NCI-H2107 (cell line): ENCODE measurements at places on chromosomes 13 and 19.

DNA sequence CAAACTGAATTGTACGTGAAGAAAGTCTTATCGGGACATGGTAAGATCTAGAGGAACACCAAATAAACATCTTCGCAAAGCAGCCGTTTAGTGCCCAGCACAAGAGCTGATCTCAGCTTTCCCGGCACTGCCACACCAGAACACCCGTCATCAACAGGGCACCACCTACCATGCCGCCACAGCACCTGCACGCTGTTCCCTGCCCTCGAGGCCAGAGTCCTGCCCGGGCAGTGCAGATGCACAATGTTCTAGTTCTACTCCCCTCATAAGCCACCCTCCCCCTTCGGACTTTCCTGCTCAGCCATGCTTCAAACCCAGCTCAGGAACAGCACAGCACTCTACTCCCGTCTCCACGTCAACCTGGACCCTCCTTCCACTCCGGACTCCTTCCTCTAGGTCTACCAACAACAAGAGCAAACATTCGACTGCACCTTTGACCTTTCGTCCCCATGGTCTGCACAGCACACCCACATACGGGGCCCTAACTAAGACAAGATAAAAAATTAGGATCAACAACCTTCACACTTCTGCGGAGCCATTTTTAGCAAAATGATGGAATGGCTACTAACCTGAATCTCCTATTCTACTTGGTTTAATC lies 25.1 kb downstream of the TUBGCP3 start:
- no peak for DNase-seq

GRCh38 chr19:49837425-49837824 lies 13.5 kb upstream of the PTOV1 start:
- no peak for DNase-seq

DNA sequence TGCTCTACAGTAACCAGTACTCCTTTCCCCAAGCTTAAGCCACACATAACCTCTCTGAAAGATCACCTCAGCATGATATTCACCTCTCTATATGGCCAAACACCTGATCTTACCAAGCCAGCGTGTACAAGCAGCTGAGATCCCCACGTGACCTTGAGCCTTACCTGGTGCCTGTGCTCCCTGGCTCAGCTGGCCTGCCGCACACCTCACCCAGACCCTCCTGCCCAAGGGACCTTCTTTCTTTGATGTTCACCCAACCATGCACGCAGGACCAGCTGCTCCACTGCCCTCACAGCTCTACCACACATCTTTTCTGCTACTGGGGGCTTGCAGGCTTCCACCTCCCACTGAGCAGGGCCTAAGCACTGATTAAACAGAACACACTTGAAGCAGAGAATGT lies 9.0 kb downstream of the DHRS12 start:
- no peak for DNase-seq

DNA sequence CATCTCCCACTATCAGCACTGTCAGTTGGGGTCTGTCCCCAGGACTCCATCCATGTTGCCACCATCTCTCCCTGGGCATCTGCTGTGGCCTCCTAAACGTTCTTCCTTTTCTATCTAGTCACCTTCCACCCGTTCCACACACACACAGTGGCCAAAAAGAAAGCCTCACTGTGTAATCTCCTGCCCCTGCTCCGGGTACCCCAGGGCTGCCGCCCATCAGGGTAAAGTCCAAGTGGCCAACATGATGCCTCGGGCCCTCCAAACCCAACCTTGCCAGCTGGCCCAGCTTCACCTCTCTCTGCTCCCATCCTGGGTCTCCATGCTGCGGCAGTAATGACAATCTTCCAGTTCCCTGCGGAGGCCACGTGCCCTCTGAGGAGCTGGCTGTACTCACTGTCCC lies 29.4 kb upstream of the PEG3 start:
- DNase-seq = no peak

DNA sequence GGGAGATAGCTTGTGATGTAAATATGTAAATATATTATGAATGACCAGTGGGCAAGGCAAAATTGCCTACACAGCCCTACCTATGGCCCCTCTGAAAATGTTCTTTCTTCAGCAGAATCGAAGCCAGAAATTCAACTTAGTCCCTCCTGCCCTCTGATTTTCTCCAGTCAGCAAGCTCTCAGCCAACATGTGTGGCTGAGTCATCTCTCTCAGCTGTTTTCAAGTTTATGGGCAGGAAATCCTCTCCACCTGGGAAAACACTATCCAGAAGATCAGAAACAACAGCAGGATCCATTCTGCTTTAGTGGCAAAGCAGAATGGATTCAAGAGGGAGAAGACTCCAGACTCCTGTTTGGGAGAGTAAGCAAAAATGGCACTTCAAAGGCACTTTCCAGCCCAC lies 8.9 kb upstream of the ZNF527 start:
- DNase-seq = no peak

- no peak for DNase-seq
These were observed 85.1 kb upstream of the UFM1 start for GRCh38 chr13:38264363-38265131.

- peak; percentile 45 for DNase-seq
These were observed 297.3 kb downstream of the ZNF536 start for GRCh38 chr19:30669329-30670010.

- DNase-seq = no peak
These were observed 73.0 kb downstream of the ZNF100 start for GRCh38 chr19:21694171-21694906.

- DNase-seq = no peak
These were observed 6.0 kb downstream of the DBP start for GRCh38 chr19:48631225-48631624.

- no peak for DNase-seq
These were observed 1.1 kb downstream of the SLC8A2 start for GRCh38 chr19:47470447-47471195.

DNA sequence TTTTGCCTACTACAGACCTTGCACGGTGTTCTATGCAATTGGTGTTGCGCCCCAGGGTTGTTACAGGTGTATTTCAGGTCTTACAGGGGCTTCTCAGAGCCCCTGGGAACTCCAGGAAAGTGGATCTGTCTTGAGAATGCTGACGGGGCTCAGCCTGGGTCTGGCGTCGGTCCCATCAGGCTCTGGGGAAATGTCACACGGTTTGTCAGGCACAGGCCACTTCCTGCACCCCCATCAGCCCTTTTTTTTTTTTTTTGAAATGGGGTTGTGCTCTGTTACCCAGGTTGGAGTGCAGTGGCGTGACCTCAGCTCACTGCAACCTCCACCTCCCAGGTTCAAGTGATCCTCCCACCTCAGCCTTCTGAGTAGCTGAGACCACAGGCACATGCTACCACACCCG lies 13.2 kb downstream of the CLEC4G start:
- DNase-seq = no peak

GRCh38 chr19:38657633-38658222 lies 10.3 kb downstream of the ACTN4 start:
- no peak for DNase-seq

GRCh38 chr19:16244091-16244490 lies 46.4 kb downstream of the AP1M1 start:
- DNase-seq = no peak

- DNase-seq = no peak
These were observed 1.0 kb downstream of the ZNF253 start for GRCh38 chr19:19866611-19867248.

GRCh38 chr13:109939180-109939579 lies 152.8 kb upstream of the IRS2 start:
- no peak for DNase-seq

- DNase-seq = no peak
These were observed 10.2 kb downstream of the KRI1 start for GRCh38 chr19:10555610-10555973.

- no peak for DNase-seq
These were observed 1579.8 kb downstream of the PCDH9 start for GRCh38 chr13:65650321-65650720.

GRCh38 chr19:32309711-32310390 lies 35.6 kb upstream of the ZNF507 start:
- DNase-seq = no peak

DNA sequence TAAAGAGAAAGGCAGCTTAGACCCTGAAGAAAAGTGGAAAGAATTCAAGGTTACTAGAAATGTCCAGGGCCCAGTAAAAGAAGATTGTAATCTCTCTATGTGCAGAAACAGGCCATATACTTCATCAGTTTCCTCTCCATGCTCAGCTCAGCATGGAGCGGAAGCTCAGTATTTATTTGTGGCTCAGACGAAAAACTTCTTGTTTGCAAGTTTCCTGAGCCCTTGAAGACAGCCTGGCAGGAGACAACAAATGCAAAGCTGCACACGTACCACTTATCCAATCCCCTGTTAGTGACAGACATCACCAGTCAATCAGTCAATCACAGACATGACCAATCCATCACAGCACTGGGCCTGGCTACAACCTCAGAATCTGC lies 8.1 kb upstream of the KLF2 start:
- no peak for DNase-seq

DNA sequence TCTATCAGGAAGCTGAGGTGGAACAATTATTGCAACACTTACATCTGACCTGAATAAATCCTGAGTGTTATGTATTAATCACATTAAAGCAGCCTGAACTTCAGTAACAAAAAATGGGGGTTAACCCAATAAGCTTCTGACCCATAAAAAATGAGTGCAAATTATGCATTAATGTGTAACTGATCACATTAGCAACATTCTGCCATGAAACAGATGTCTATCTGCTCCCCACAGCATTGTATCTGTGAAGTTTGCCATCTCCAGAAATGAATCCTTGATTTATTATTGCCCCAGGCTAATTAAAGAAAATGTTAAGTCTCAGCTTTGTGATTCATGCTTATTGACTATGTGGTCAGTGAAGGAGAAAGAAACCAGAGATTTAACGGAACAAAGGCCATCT lies 304.9 kb downstream of the PCDH20 start:
- no peak for DNase-seq

- no peak for DNase-seq
These were observed 16.3 kb downstream of the ELAVL1 start for GRCh38 chr19:7989071-7989575.

DNA sequence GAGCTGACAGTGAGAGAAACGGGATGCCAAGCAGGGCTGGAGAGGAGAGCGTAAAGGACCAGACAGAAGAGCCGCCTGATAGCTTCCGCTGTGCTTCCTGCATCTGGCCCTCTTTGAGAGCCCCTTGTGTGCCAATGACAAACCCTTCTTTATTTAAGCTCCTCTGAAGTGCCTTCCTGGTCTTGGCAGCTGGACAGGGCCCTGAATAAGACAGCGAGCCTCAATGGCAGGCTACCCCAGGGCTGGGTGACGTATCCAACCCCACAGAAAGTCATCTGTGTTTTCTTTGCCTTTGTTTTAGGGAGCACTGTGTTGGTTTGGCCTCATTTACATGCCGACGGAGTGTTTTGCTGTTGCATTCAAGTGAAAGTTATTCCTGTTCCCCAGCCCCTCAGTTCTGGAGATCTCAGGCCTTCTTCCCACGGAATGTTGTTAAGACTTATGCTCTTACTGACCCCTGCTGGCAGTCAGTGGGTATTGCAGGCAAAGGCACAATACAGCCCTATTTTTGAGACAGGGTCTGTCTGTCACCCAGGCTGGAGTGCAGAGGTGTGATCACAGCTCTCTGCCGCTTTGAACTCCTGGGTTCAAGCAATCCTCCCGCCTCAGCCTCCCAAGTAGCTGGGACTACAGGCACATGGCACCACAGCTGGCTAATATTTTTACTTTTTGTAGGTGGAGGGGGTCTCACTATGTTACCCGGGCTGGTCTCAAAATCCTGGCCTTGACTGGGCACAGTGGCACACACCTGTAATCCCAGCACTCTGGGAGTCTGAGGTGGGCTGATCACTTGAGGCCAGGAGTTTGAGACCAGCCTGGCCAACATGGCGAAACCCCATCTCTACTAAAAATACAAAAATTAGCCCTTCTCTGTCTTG lies 16.8 kb downstream of the CCL25 start:
- DNase-seq = no peak

DNA sequence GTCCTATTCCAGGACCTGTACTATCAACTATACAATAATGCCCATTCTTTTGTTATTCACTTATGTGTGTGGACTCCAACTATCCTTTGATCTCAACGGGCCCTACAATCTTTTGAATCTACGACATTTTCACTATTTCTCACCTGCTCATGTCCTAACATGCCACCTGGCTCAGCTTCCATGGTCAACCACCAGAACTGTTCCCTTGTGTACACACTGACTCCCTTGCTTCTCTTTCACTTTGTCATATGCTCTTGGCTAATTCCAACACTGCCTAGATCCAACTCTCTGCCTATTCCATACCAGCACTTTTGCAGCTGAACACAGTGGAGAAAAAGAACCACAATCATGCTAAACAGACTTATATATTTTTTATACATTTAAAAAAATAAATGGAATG lies 53.1 kb downstream of the MICU2 start:
- DNase-seq = no peak

- DNase-seq = no peak
These were observed 25.1 kb downstream of the TMEM161A start for GRCh38 chr19:19113040-19113626.

- no peak for DNase-seq
These were observed 83.4 kb downstream of the UBL3 start for GRCh38 chr13:29767006-29767405.

DNA sequence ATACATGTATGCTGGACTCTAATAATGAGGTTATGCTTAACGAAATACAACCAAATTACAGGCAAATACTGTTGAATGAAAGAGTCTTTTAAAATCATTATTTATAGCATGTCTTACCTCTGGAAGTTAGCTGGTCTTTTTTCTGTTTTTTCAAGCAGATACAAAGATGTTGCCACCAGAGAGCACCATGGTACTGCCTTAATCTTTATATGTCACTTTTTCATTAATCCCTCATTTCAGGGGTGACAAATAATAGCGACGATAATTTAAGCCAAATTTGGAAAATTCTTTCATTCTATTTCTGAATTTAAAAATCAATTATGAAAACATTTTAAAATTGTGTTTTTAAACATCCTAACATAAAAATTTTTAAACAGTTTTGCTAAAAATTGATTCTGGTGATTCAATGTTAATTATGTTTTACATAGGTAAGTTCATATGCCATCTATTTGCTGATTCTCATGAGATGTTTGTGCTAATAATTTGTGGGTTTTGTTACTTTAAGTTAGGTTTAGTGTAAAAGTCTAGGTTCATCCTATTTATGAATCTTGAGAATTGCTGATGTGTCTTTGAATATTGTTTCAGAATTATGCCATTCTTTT lies 379.3 kb upstream of the SGCG start:
- no peak for DNase-seq

- no peak for DNase-seq
These were observed 1.4 kb downstream of the FZR1 start for GRCh38 chr19:3507371-3508120.

- no peak for DNase-seq
These were observed 372.3 kb downstream of the NDFIP2 start for GRCh38 chr13:79853251-79853650.

- DNase-seq = no peak
These were observed 495.4 kb downstream of the TBC1D4 start for GRCh38 chr13:74986609-74987008.

- no peak for DNase-seq
These were observed 3.3 kb downstream of the MBD3L1 start for GRCh38 chr19:8835446-8835845.

DNA sequence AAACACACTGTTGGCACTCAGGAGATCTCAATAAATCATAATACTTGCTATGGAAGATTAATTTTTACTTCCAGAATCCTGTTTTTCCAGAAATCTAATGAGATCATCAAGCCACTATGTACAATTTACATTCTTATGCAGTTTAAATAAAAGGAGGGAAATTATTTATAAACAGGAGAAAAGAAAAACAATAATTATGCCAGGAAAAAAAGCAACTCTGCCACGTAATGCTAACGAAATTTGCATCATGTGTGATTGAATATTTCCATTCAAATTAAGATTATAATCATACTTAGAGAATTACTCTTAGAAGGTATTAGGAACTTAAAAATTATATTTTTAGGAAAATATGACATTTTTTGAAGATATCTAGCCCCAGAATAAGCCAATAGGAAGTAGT lies 13.0 kb downstream of the FAM124A start:
- no peak for DNase-seq

- no peak for DNase-seq
These were observed 290.9 kb upstream of the MAB21L1 start for GRCh38 chr13:35767256-35767976.
